ENCODE measurements at places on chromosomes 16 and 17. TPM values are rescaled to one million over a fixed set of nuclear protein-coding genes. Genes with fewer than 3 reads are reported as not detected.

Gene OR2C1
- total RNA-seq, result not detected

Gene P2RX1
- not detected for total RNA-seq

Gene KCNJ18
- not detected for total RNA-seq

Gene SULT1A1
- total RNA-seq, result not detected

Gene EVPLL
- not detected for total RNA-seq

Gene KRT20
- not detected for total RNA-seq

Gene TPSD1
- total RNA-seq, result not detected

Gene CCDC200
- total RNA-seq, result not detected

Gene KRTAP4-9
- not detected for total RNA-seq

Gene LRRC37A
- 0.20 TPM for total RNA-seq

Gene NSF
- 42.8 TPM for total RNA-seq

Gene HS3ST2
- not detected for total RNA-seq

Gene OGFOD1
- total RNA-seq, result 64.8 TPM

Gene DYNLL2
- 8.0 TPM for total RNA-seq

Gene ZNF205
- total RNA-seq, result 9.3 TPM

Gene ADORA2B
- 14.4 TPM for total RNA-seq

Gene HGS
- 47.5 TPM for total RNA-seq

Gene B3GNT9
- total RNA-seq, result 25.6 TPM

Gene NAGS
- 1.8 TPM for total RNA-seq

Gene GAST
- not detected for total RNA-seq

Gene ANKRD40
- total RNA-seq, result 26.0 TPM

Gene CTU2
- total RNA-seq, result 13.4 TPM

Gene PMFBP1
- 0.68 TPM for total RNA-seq

Gene IGF2BP1
- 4.0 TPM for total RNA-seq

Gene RNF227
- 7.8 TPM for total RNA-seq
